ENCODE measurements at places on chromosomes 13 and 19. TPM values are rescaled to one million over a fixed set of nuclear protein-coding genes. Genes with fewer than 3 reads are reported as not detected.
A peak's percentile ranks its signal among the peaks of the same experiment; 100 is the strongest.

The CAB39L gene
- 8.8 TPM for total RNA-seq

The DMPK gene
- total RNA-seq: 122 TPM

GRCh38 chr19:14480700-14481079 lies 5.5 kb upstream of the PTGER1 start:
- H3K4me3 ChIP-seq: no peak overlapping the region
- DNase-seq: no peak
- H3K27ac ChIP-seq: no peak overlapping the region
- peaks cover 9% of the 10 kb centered on the region for H3K36me3 ChIP-seq

DNA sequence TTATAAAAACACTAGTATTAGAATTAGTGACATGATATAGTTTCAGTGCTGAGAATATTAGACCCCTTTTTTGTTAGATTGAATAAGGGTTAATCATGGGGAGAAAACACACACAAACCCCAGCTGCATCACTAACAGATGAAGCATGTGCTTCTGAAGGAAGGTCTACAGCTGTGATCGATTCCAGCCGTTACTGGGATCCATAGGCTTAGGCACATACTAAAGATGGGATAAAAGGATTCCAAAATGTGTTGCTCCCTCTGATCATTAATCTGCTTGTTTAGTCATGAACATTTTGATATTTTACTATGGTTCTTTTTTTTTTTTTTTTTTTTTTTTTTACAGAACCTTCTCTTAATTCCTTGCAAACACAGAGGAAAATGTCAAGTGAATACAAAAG lies 1591.3 kb downstream of the EFNB2 start:
- H3K27ac ChIP-seq: no peak overlapping the region
- no peak for DNase-seq
- no peaks in the 10 kb centered on the region for H3K4me1 ChIP-seq

GRCh38 chr19:55097864-55098715 lies 19.3 kb downstream of the PPP1R12C start:
- H3K27me3 ChIP-seq: no peaks in the 10 kb centered on the region
- no peaks in the 10 kb centered on the region for H3K4me1 ChIP-seq

- H3K27me3 ChIP-seq: peaks cover 72% of the 10 kb centered on the region
- no peak overlapping the region for H3K27ac ChIP-seq
- H3K4me3 ChIP-seq: no peak overlapping the region
- no peaks in the 10 kb centered on the region for H3K36me3 ChIP-seq
Observed at GRCh38 chr13:25169356-25169755, 2.7 kb downstream of the AMER2 start.

- peaks cover 4% of the 10 kb centered on the region for H3K36me3 ChIP-seq
- H3K27ac ChIP-seq: no peak overlapping the region
- no peaks in the 10 kb centered on the region for H3K4me1 ChIP-seq
Observed at GRCh38 chr13:100203696-100204367, 114.9 kb downstream of the PCCA start.

The ZNF729 gene
- not detected for total RNA-seq

The COL5A3 gene
- not detected for total RNA-seq

DNA sequence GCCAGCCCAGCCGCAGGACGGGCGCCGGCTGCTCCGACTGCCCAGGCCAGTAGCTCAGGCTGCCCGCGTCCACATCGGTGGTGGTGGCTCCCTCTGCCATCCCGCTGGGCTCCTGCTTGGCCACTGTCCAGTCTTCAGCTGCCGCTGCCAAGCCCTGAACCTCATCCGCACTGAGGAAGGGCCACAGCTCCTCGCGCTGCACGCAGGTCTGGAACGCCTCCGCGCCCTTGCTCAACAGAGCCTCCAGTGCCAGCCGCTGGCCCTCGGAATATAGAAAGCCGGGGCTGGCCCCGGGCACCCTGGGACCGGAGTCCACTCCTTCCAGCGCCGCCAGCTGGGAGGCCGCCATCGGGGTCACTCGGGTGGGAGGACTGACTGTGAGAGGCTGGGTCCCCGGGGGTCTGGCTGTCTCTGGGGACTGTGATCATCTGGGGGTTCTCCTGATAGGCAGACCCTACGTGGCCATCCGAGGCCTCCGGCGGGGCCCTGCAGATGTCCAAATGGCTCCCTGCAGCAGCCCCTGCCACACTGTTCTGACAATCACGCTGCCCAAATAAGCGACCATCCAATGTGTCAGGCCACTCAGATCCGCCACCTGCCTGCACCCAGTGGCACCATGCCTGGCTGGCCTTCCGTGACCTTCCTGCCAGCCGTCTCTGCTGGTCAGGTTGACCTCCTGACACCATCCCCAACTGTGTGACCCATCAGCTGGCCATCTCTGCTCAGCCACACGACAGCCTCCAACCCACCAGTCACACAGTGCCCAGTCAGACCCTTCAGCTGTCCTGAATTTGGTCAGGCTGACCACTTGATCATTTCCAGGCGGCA lies 1.6 kb downstream of the FAM83E start:
- peaks cover 26% of the 10 kb centered on the region for H3K4me1 ChIP-seq
- DNase-seq: no peak
- no peaks in the 10 kb centered on the region for H3K27me3 ChIP-seq
- peak overlapping the region; percentile 90 for H3K27ac ChIP-seq
- H3K36me3 ChIP-seq: peaks cover 10% of the 10 kb centered on the region
- H3K4me3 ChIP-seq: no peak overlapping the region

DNA sequence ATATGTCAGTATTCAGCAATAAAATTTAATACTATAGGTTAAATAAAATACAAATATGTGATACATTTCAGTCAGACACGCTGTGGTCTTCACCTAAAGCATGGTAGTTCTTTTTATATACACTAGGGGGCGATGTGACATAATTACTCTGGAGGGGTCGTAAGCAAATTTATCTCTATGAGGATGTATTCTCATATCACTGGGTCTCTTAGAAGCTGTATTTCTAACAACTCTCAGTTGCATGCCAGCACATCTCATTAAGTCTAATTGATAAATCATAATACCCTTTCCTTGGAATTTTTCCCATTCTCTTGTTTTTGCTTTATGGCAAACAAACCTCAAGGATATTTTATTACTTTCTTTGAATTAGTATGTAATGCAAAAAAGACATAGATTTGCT lies 3.9 kb upstream of the PCDH17 start:
- H3K4me1 ChIP-seq: peaks cover 19% of the 10 kb centered on the region
- H3K4me3 ChIP-seq: no peak overlapping the region
- peaks cover 1% of the 10 kb centered on the region for H3K36me3 ChIP-seq
- H3K27ac ChIP-seq: no peak overlapping the region

DNA sequence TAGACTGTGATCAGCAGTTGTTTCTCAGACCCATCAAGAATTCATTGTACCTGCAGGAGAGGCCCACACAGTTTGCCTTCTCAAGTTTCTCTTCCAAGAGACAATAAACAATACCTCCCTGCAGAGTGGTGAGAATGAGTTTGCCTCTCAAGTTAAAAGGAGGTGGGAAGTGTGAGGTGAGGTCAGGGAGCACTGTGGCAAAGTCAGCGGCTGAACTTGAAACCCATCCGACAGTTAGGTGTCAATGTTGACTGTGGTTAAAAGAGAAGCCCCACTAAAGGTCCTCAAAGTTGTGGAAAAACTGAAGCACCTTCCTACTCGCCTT lies 72.9 kb upstream of the TSC22D1 start:
- DNase-seq: no peak
- no peak overlapping the region for H3K4me3 ChIP-seq
- H3K4me1 ChIP-seq: peaks cover 21% of the 10 kb centered on the region
- H3K36me3 ChIP-seq: no peaks in the 10 kb centered on the region

- no peak overlapping the region for H3K4me3 ChIP-seq
- H3K4me1 ChIP-seq: peaks cover 5% of the 10 kb centered on the region
- peaks cover 12% of the 10 kb centered on the region for H3K27me3 ChIP-seq
- no peak overlapping the region for H3K27ac ChIP-seq
- DNase-seq: no peak
- H3K36me3 ChIP-seq: peaks cover 2% of the 10 kb centered on the region
Observed at GRCh38 chr13:110938662-110939421, 24.0 kb upstream of the ANKRD10 start.

The PVR gene
- 64.3 TPM for total RNA-seq

DNA sequence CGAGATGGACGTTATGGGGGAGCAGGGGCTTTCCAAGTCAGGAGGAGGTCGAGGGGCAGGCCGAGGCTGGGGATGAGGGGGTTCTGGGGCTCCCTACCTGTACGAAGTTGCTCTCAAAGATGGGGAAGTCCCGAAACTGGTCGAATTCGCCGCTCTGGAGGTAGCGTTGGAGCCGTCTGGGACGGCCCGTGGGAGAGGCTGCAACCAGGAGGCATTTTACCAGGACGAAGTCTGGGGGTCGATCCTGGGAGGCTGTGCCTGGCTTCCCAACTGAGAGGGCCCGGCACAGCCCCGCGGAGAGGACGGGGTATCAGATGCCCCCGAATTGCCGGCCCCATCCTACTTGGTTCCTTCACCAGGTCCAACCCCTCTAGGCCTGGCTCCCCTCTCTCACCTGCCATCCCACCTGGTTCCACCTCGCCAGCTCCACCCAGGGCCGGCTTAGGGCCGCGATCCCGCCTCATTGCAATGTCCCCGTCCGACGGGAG lies 527 bp upstream of the EMC10 start:
- H3K4me1 ChIP-seq: peaks cover 9% of the 10 kb centered on the region
- no peaks in the 10 kb centered on the region for H3K27me3 ChIP-seq
- no peak for DNase-seq

Data from progenitor cell of endocrine pancreas (in vitro differentiated cells).